Keratinocyte (primary cell): ENCODE measurements at places on chromosomes 3 and 15.

GRCh38 chr3:184156522-184156955, 1.4 kb downstream of the DVL3 start:
- DNase-seq, result no peak

GRCh38 chr3:20837676-20838302, 651.8 kb upstream of the SGO1 start:
- no peak for DNase-seq

DNA sequence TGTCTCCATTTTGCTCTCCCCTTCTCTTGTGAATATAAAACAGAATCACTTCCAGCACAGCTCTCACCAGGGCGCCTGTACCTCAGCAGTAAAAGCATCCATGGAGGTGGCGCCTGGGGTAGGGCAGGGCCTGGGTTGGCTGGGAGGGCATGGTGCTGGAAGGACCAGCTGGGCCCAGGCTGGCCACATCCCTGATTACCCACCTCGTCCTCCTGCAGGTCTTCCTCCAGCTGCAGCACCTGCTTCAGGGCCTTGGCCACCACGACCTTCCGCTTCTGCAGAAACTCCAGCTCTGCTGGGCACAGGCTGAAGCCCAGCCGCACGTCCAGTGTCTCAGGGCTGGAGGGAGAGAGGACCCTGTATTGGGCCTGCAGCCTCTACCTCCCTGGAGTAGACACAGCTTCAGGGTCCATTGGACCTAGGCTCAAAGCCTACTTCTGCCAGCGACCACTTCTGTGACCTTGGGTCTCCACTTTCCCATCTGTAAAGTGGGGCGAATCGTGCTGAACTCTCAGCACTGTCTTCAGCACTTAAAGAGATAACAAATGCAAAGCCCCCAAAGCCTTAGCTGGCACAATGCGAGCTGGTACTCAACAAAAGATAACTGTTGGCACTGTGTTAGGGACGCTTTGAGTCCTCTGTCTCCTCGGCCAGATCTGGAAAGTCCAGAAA, 23.8 kb downstream of the PLA2G4E start:
- no peak for DNase-seq

DNA sequence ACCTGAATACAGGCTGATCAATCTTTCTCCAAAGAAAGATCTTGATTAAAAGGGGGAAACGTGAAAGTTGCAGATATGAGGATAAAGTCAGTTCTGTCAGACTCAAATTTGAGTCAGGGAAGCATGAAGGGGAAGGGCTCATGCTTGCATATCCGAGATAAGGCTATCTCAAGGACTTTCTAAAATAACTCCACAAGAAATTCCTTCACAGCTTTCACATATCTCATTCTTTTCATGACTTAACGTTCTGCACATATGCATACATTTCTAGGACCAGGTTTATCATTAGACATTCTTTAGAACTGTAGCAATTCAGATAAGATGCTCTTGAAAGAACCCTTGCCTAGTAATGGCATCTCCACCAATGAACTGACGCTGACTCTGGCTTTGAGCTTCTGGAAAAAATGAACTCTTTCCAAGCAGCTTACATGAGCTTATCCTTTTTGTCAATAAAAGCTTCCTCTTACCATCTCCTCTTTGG, 15.9 kb downstream of the SH3GL3 start:
- no peak for DNase-seq

- no peak for DNase-seq
Measured at GRCh38 chr3:16048435-16049318, 125.8 kb upstream of the GALNT15 start.

DNA sequence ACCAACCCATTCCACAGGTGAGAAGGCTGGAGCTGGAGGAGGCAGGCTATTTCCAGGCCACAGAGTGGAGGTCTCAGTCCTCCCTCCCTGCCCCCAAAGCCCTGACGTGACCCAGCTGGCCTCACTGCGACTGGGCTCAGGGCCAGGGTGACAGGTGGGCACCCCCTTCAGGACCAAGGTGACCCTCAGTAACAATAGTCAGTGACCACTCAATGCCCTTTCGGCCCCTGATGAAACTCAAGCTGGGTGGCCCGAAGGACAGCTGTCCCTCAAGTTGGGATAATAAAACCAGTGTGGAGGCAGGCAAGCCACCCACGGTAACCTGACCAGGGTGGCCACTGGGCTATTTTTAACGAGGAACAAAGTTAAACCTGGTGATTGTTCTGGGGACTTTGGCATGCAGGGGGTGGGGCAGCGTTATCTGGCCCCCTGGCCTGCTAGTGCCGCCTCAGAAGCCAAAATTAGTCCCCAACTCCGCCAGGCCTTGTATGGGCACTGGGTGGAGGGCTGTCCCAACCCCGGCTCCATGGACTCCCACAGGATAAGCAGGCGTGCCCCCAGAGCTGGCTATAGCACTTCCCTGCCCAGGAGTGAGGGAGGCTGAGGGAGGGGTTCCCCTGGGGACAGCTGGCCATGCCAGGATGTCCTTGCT, 1.1 kb downstream of the TNNC1 start:
- no peak for DNase-seq

GRCh38 chr3:65548848-65549625, 489.7 kb downstream of the MAGI1 start:
- no peak for DNase-seq

DNA sequence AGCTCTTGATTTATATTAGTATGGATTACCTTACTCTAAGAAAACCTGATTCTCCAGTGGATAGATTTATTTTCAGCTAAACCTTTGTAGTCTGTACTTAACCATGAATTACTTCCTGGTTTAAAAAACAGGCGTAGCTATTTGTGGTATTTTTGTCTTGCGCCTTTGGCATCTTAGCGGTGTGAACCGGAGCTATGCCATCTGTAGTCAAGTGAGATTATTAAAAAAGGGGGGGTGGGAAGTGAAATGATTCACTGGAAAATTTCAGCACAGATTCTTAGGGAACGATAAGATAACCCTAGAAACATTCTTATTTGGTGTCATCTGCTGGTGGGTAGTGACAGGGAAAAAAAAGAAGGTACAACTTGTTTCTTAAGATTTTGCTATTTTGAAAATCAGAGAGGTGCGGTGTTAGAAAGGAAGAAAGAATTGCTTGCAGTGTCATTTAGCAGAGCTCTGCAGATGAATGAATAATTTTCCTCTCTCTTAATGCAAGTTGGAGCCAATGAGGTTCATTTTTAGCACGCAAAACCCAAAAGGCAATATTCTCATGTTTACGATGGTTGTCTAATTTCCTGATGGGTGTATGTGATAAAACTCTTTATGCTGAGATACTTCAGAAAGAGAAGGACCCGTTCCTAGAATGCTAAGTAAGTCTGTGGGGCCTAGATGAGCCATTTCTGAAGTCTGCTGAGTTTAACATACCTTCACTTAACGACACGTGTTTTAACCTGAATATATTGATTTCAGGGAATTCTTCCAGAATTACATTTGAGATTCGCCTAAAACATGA, 44.0 kb downstream of the PSMD6 start:
- DNase-seq, result no peak

- no peak for DNase-seq
Measured at GRCh38 chr3:24628523-24629258, 134.0 kb upstream of the THRB start.

DNA sequence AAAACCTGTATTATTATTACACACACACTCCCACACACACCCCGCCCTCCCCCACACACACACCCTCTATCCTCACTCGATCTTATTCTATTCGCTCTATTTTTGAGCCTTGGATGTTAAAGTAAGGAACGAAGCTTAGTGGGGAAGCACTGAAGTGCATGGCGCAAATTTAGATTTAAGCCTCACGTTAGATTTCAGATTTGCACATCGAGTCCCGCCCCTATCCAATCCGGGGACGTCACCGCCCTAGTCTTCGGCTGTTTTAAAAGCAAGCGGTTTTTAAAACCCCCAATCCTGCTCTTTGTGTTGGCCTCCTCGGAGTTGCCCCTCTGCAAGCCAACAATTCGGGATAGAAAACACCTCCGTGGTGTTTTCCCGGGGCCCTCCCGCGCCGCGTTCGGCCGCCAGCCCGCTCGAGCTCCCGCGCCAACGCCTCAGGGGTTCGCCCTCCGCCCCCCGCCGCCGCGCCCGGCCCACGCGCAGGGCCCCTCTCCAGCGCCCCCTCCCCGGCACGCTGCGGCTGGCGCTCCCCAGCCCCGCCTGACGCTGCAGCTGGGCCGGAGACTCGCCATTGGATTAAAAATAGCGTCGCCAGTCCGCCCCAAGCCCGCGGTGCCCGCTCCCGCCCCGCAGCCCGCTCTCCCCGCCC, at the start of gene USP13:
Gene USP13, plus strand, starts transcription at position 594 of the 649 bp plus-strand sequence. CDS start 186 bp downstream, outside the sequence.
- no peak for DNase-seq

GRCh38 chr15:38176691-38177090, 75.9 kb upstream of the SPRED1 start:
- DNase-seq, result no peak

DNA sequence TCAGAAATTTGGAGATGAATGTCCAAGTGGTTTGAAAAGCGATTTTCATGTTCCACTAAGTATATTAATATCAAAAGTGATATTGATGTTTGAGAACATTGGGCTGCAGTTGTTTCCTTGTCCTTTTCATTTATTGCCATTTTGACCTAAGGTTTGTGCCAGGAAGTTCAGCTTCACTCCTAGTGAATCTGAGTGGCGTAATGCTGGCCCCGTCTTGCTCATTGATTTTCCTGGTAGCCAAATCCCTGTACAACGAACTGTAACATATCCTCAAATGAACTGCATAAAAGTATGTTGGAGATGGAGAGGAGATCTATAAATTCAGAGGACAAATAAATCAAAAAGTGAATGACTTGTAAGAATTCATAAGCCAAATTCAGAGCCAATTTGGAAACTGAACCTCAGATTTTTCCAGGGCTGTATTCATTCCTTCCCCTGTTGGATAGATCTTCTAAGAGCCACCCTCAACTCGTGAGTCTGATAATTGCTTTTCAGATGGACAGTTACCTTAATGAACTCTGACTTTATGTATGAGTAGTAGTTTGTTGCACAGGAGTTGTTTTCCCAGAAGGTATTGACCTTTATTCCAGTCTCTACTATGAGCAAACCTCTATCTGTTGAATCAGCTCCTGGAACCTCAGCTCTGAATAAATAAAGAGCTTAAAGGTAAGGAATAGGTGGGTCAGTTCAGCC, 72.8 kb downstream of the ITPR1 start:
- DNase-seq, result no peak

- no peak for DNase-seq
Measured at GRCh38 chr3:186596568-186597287, 16.1 kb upstream of the AHSG start.
